ENCODE measurements at places on chromosomes 3 and 15.

DNA sequence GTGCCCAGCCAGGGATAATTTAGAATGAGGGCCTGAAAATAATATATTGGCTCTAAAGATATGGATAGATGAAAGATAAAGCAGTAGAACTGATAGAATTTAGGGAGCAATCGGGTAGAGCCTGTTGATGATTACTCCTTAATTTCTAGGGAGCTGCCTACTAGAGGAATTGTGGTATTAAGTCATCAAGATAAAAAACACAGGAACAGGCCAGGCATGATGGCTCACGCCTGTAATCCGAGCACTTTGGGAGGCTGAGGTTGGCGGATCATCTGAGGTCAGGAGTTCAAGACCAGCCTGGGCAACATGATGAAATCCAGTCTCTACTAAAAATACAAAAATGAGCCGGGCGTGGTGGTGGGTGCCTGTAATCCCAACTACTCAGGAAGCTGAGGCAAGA is 130.4 kb downstream of the PCCB start:
- DNase-seq: no peak

GRCh38 chr15:33089878-33090757 is 104.4 kb downstream of the FMN1 start:
- peak; percentile 79 for DNase-seq

DNA sequence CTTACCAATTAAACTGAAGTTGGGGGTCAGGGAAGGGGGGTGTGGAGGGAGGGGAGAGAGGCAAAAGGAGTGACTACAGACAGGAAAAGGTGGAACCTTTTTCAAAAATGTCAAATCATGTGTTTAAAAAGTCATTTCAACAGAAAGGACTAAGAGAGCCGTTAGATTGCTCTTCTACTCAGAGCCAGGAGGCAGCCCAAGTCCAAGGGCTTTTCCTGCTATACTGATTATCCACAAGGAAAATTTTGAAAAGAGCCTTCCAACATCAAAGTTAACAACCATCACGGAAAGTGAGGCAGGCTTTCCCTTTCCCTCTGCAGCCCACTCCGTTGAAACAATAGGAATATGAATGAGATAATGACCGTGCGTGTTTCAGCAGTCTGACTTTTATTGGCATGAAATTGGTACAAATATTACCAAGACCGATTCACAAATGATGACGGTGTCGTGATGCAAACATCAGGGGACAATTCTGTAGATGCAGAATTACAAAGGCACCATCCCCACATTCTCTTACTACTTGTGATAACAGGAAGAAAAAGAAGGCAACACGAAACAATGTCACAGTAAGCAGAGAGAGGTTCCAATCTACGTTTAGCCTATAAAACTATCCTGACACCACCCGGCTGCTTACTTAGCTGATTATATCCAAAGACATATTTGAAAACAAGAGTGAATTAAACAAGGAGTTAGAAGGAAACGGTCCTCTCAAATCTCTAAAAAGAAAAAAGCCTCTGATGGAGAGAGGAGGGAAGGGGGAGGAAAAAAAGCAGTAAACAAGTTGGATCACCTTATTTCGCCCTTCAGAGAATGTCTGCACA is 453.7 kb downstream of the FOXP1 start:
- DNase-seq: peak; percentile 6

GRCh38 chr3:153291059-153291685 is 129.1 kb downstream of the RAP2B start:
- DNase-seq: peak; percentile 78

DNA sequence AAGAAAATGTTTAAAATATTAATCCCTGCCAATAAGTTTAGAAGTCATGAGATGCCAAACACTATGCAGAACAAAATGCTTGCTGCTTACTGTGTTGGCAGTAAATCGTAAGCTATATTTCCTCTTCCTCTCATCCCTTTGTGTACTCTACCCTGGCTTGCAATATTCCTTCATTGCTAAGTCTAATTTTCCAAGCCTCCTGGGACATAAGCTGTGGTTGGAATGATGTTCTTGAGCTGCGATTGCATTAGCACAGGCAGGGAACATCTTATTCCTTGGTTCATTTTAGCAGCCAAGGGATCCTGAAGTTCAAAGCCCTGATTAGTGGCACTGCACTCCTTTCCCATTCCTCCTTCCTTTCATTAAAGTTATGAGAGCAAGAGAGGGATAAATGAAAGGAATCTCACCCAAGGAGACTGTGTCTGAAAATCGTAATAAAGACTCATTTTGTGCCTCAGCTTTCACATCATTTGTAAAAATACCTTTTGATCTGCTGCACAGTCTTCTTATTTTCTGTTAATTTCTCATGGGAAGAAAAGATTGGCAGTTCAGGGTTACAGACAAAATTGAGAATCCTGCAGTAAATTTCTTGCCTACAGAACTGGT is 535.2 kb downstream of the OCA2 start:
- DNase-seq: no peak

DNA sequence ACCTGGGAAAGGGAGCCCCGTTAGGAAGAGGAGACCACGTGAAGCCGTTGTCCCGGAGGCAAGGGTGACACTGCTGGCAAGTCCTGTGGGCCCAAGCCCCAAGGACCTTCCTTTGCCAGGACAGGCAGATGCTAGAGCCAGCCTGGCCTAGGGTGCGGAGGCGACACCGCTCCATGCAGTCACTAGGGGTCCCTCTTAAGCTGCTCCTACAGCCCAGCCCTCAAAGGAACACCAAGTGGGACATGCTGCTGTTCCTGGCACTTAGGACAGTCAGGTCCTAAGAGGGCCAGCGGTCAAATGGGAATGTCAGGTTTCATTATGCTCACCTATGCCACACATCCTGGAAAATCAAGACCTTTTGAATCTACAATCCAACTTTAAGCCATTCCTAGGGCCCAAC is 59.7 kb downstream of the RPN1 start:
- no peak for DNase-seq

DNA sequence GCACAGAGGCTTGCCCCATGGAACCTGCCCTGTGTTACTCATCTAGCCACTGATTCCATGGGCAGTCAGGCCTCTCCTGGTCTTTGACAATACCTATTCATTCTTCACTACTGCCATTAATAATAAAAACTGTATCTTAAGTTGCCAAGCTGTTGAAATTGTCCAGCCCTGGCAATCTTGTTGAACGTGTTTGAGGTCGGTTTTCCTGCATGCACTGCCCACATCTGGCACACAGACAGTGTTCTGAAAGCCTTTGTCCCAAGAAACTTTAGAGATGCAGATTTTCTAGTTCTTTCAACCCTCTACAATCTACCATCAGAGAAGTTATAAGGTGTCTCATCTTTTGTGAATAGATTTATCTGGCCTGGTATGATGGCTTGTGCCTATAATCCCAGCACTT is 567.2 kb upstream of the NECTIN3 start:
- DNase-seq: no peak

DNA sequence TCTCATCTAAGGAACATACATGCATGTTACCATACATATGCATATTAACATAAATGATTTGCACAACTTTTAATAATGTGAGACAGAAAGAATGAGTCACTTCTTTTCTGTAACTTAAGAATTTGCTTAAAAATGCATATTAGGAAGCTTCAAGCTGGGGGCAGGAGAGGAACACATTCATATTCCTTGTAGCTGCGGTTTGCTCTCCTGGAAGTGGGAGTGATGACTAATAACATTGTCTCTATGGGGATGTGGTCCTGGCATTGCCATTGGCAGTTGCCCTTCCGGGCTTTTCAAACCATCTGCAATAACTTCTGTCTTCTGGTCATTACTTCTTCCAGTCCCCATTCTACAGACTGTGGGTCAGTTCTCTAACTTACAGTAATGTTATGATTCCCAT is 15.6 kb downstream of the CHST2 start:
- DNase-seq: peak; percentile 88

- DNase-seq: no peak
Observed at GRCh38 chr15:77582763-77583162, 49.9 kb downstream of the LINGO1 start.

DNA sequence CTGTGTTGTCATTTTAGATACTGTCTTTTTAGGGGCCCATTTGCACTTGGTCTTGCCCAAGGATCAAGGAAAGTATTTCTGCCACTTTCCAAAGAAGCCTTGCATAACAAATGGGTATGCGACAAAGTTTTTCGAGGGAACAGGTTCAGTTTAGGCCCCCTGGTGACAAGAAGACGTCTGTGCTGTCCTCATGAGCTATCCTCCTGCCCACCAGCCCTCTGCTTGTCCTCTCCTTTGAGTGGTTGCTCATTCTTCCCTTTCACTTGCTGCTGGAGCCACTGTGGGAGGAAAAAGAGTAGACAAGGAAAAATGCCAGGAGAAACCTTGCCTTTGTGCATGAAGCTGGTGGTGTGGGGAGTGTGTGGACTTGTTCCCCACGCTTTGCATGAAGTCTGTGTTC is 171.9 kb downstream of the CACNA2D3 start:
- DNase-seq: no peak

- no peak for DNase-seq
Observed at GRCh38 chr3:123112232-123112631, 45.4 kb downstream of the PDIA5 start.

GRCh38 chr15:92391640-92392039 is 2.0 kb upstream of the ST8SIA2 start:
- no peak for DNase-seq

GRCh38 chr15:52349052-52349700 is 53.6 kb upstream of the MYO5C start:
- DNase-seq: no peak

- no peak for DNase-seq
Observed at GRCh38 chr15:69909719-69910444, 187.8 kb downstream of the TLE3 start.

GRCh38 chr3:99764377-99764776 is 53.3 kb upstream of the CMSS1 start:
- no peak for DNase-seq

GRCh38 chr3:80000022-80000421 is 232.2 kb upstream of the ROBO1 start:
- DNase-seq: no peak

- no peak for DNase-seq
Observed at GRCh38 chr3:14459384-14459783, 57.0 kb downstream of the SLC6A6 start.

- no peak for DNase-seq
Observed at GRCh38 chr3:50658831-50659230, 15.9 kb upstream of the DOCK3 start.

GRCh38 chr3:118137778-118138177 is 896.9 kb downstream of the IGSF11 start:
- no peak for DNase-seq

DNA sequence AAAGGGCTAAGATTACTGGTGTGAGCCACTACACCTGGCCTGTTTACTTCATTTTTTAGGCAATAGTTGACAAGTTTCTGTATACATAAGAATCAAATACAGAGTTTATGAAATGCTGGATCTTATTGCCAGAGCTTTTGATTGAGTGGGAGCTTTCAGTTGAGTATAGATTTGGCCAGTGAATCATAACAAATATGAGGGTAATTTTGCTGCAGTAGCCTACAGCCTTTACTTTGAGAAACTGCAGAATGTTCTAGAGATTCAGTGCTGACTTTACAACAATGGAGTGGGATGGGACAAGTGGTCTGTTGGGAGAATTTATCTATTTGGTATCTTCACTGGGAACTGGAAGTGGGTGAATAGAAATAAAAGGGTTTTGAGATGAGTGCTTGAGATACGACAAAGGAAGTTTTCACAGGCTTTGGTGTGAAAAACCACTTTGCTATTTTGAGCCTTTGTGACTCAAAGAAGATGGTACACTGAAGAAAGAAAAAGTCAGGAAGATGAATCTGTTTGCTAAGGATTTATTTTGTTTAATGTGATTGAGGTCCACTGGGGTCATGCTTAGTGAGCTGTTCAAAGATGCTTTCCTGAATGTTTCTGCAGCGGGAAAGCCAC is 227.8 kb downstream of the UBE2E2 start:
- DNase-seq: no peak

- DNase-seq: no peak
Observed at GRCh38 chr15:48392356-48392755, 61.1 kb downstream of the DUT start.

DNA sequence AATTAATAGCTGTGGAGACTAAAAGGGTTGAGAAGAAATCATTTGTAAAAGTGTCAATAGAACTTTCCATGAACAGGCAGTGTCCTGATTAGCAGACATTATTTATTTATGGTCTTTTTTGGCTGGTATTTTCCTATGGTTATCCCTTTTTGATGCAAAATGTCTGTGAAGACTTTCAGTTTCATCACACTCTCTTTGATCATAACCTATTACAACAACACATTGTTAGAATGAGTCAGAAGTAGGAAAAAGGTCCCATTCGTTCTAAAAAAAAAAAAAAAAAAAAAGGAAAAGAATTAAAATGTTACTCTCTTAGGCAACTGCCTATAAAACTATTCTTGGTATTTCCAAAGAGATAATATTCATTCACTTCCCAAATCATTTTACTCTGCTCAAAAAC is 62.1 kb downstream of the SLC49A4 start:
- peak; percentile 66 for DNase-seq

GRCh38 chr3:150081084-150081483 is 110.4 kb upstream of the PFN2 start:
- no peak for DNase-seq

DNA sequence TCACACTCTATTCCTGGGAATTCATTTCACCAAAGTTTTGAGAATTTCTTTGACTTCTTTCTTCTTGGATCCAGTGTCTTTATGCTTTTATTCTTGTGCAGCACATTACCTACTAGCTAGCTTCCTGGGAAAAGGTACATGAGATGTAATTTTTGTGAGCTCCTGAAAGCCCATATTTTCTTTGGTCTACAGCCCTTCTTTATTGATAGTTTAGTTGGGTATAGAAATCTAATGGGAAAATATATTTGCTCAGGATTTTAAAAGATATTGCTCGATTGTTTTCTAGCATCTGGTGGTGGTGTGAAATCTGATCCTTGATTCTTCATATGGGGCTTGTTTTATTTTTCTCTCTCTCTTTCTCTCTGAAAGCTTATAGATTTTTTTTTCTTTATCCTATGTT is 45.8 kb downstream of the FOXB1 start:
- no peak for DNase-seq

DNA sequence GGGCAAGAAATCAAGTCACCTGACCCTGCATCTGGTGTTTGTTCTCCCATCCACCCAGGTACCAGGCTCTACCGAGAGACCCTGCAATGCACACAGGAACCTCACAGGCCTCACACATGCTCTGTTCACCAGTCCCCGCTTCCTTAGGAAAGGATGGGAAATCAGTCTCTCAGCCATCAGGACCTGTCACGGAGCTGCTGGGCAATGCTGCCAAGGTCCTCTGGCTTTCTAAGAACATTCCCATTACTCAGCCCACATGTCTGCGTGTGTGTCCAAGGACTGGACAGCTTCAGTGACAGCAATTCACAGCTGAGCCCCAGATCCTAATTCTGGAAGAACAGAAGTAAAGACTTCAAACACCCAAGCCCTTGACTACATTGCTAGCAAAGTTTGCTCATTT is 6.5 kb upstream of the SRGAP3 start:
- no peak for DNase-seq

All from suppressor macrophage (primary cell).